Right atrium auricular region (tissue), 2 donors: ENCODE measurements at places on chromosomes 12 and 14.

- no peak for DNase-seq
These were observed 79.5 kb downstream of the PTPRB start for GRCh38 chr12:70557583-70558191.

GRCh38 chr12:132514838-132515237 lies 24.9 kb downstream of the FBRSL1 start:
- DNase-seq = no peak

- no peak for DNase-seq
These were observed 35.2 kb upstream of the FOXN3 start for GRCh38 chr14:89452281-89452680.

DNA sequence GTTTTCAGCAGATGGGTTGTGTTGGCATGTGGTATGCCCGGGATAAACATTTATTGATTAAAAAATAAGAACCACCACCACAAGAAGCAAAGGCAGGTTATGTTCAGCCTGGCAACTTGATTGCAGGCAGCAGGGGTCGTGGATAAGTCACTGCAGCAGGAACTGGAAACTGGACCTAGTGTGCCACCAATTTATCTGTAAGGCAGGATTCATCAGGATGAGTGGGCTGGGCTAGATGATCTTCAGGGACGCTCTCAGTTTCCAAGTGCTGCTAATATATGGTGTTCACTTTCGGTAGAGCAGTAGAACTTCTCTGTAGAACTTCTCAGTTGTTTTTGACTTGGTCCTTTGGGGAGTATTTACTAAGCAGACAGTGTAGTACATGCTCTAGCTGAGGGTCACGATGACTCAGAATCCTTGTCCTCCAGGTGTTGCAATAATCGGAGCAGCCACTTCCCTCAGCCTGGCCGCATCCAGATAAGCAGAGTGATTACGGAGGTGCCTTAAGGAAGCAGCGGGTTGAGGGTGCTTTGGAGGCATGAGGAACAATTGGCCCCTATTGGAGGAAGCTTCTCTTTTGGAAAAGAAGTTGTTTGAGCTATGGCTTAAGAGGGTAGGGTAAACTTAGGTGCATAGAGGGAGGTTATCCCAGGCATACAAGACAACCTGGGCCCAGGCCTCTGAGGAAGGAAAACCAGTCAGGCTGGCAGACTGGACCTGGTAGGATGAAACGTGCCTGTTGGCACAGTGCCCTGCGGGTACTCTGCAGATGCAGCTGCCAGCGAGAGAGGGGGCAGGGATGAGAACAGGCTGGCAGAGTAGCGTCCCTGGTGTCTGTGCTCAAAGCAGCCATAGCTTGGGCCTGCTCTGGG lies 104.0 kb downstream of the GPR135 start:
- peak; percentile 81 for DNase-seq

- no peak for DNase-seq
These were observed 12.2 kb downstream of the ITPK1 start for GRCh38 chr14:93103392-93104080.

DNA sequence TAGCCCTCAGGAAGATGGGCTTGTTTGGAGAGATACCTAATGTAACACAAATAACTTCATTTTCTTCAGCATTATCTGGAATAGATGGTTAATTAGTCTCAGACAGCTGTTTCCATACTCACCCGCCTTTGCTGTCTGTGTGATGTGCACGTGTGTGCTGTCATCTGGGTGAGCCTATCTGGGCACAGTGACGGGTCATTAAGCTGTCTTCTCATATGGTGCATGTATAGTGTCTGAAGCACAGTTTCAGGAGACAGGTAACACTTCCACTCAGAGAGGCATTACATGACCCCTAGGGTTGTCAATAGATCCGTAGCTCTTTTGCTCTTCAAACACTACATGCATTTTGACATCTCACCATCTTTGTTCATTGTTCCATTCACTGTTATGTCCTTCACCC lies 493.3 kb downstream of the APAF1 start:
- DNase-seq = no peak

DNA sequence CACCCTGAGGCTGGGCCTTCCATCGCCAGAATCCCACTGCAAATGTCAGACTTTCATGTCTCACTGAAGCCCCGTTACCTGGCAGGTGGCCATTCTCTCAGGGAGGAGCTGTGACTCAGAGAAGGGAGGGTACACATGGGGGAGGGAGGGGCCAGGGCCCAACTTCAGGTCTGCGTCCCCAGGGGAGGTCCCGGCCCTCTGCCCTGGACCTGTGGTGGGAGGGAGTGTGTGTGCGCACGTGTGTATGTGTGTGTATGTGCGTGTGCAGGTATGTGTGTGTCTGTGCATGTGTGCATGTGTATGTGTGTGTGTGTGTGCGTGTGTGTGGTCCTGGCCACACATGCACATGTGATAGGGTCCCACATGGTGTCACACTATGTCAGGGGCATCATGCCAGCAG lies 50.9 kb downstream of the MVK start:
- DNase-seq = no peak
